ENCODE measurements at places on chromosomes 7 and 10.

- DNase-seq: no peak
These were observed 6.7 kb upstream of the RASGEF1A start for GRCh38 chr10:43273543-43273942.

DNA sequence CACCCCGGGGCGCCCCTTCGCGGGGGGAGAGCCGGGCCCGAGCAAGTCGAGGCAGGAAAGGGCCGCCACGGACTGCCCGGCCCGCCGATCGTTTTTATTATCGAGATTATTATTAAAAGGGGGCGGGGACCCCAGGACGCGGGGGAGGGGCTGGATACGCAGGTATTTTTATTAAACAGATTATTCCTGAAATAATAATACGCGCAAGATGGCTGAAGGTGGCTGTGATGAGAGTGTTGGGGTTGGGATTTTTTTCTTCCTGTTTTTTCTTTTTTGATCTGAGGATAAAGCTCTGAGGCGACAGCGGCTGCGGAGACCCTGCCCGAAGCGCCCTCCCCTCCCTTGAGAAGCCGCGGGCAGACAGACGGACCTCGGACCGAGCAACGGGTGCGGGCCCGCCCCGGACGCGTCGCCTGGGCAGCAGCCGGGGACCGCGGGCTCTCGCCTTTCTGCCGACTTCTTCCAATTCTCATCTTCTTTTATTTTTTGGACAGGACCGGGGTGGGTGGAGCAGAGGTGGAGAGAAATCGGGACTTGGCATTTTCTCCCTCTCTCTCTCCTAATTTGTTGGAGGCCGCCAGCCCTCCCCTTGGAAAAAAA, 1.4 kb upstream of the TRIM8 start:
- peak; percentile 51 for DNase-seq

GRCh38 chr10:117748058-117748457, 205.5 kb downstream of the EMX2 start:
- no peak for DNase-seq

- DNase-seq: no peak
These were observed 316.2 kb upstream of the SHH start for GRCh38 chr7:156128496-156128895.

DNA sequence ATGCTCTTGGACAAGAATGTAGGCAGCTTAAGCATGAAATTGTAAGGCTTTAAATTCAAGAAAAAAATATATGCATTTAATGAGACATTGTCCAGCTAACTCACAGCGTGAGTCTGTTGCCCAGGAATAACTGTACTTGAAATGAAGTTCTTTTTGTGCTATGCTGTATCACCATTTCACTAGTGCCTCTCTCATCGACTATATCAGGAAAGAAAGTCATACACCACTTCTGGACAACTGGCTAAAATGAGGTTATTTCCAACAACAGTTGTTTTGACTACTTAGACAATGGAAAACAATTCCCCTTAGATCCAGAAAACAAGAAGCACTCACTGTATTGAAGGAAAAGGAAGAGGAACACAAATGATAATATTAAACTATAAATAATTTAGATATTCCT, 251.8 kb downstream of the CRPPA start:
- DNase-seq: no peak

GRCh38 chr10:23478570-23478969, 39.7 kb downstream of the OTUD1 start:
- no peak for DNase-seq

DNA sequence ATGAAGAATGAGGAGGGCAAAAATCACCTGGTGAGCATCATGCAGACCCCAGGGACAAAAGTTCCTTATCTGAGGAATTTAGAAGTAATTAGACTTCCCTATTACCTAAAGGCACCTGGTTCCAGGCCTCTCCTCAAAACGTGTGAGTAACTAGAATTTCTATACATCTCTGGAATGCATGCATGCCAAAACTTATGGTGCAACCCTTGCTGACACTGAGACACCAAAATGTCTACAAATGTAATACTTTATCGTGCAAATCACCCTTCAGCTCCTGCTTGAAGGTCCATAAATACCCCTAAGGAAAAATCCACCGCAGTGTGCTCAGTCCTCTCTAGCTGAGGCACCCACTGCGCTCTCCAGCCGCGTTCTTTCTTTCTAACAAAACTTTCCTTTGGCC, 84.2 kb downstream of the PAXIP1 start:
- DNase-seq: no peak
